Smooth muscle cell of trachea (primary cell): ENCODE measurements at places on chromosomes 1 and 21. TPM values are rescaled to one million over a fixed set of nuclear protein-coding genes. Genes with fewer than 3 reads are reported as not detected.

KCNC4 gene
- total RNA-seq = 2.6 and 8.6 TPM in 2 replicates

EBNA1BP2 gene
- total RNA-seq = 51.3 and 74.9 TPM in 2 replicates

SDC3 gene
- 15.6 and 38.9 TPM in 2 replicates for total RNA-seq

CATSPERE gene
- 0.44 and 0.99 TPM in 2 replicates for total RNA-seq

RBM8A gene
- total RNA-seq = 44.0 and 137 TPM in 2 replicates

EFNA1 gene
- 0.17 and 0.44 TPM in 2 replicates for total RNA-seq

ADAM30 gene
- total RNA-seq = not detected in 2 replicates

IGSF21 gene
- not detected in 2 replicates for total RNA-seq

FAM167B gene
- total RNA-seq = 0.29 and 0.66 TPM in 2 replicates

TMEM35B gene
- total RNA-seq = 35.9 and 39.0 TPM in 2 replicates

TBX19 gene
- 0.58 and 2.0 TPM in 2 replicates for total RNA-seq

KIF26B gene
- total RNA-seq = 0.87 and 3.3 TPM in 2 replicates

CR1 gene
- total RNA-seq = under 0.01 TPM in 1 of 2 replicates, not detected in the other

LY9 gene
- total RNA-seq = not detected in 2 replicates

TBX15 gene
- total RNA-seq = under 0.01 TPM in 1 of 2 replicates, not detected in the other

TCHHL1 gene
- not detected in 2 replicates for total RNA-seq

OR2L13 gene
- not detected in 2 replicates for total RNA-seq

VWA5B1 gene
- not detected in 2 replicates for total RNA-seq

LYPD8 gene
- not detected in 2 replicates for total RNA-seq

SPRR2A gene
- not detected in 2 replicates for total RNA-seq

FCGR3B gene
- not detected in 2 replicates for total RNA-seq

FAM229A gene
- total RNA-seq = 1.6 and 2.3 TPM in 2 replicates

SPRR4 gene
- total RNA-seq = not detected in 2 replicates

SELE gene
- 0.17 TPM in 1 of 2 replicates, not detected in the other for total RNA-seq

PADI2 gene
- under 0.01 and 0.15 TPM in 2 replicates for total RNA-seq

CNTN2 gene
- total RNA-seq = not detected in 2 replicates

TMEM269 gene
- 0.15 and 0.17 TPM in 2 replicates for total RNA-seq

MCOLN2 gene
- 3.5 and 3.6 TPM in 2 replicates for total RNA-seq
